Activated T-helper 17 cell treated with anti-CD3 and anti-CD28 coated beads, Interleukin-2, amount 50 U/mL, for 72 hours (primary cell): ENCODE measurements at places on chromosomes 12 and 14.
A peak's percentile ranks its signal among the peaks of the same experiment; 100 is the strongest.

DNA sequence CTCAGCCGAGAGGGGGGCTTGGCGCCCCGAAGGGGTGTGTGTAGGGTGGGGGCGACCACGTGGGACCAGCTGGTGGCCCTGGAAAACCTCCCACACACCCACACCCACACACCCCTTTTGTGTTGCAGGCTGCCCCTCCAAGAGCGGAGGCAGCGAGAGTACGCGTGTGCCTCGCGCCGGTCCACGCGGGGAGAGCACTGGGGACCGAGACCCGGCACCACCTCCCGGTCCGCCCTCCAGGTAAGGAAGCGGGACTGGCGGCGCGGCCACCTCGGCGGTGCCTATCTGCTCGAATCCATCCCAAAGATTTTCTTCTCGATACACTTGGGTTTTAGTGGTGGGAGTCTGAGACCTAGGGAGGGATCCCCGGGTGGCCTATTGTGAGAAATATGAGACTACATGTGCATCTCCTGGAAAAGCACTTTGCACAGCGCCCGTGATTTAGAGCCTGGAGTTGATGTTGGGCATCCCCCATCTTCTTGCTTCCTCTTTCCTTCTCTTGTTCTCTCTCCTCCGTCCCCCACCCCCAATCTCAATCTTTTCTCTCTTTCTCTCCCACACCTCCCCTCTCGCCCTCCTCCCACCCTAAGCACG, 393 bp downstream of the SYT1 start:
- no peak for ATAC-seq

GRCh38 chr14:70909733-70910614, 2.7 kb downstream of the PCNX1 start:
- ATAC-seq, result peak; percentile 25

- ATAC-seq, result no peak
Observed at GRCh38 chr12:37548266-37548805, 768.2 kb upstream of the ALG10B start.

- ATAC-seq, result no peak
Observed at GRCh38 chr14:20499108-20499507, 6.2 kb upstream of the RNASE10 start.
